ENCODE measurements at places on chromosomes 3 and 15.

DNA sequence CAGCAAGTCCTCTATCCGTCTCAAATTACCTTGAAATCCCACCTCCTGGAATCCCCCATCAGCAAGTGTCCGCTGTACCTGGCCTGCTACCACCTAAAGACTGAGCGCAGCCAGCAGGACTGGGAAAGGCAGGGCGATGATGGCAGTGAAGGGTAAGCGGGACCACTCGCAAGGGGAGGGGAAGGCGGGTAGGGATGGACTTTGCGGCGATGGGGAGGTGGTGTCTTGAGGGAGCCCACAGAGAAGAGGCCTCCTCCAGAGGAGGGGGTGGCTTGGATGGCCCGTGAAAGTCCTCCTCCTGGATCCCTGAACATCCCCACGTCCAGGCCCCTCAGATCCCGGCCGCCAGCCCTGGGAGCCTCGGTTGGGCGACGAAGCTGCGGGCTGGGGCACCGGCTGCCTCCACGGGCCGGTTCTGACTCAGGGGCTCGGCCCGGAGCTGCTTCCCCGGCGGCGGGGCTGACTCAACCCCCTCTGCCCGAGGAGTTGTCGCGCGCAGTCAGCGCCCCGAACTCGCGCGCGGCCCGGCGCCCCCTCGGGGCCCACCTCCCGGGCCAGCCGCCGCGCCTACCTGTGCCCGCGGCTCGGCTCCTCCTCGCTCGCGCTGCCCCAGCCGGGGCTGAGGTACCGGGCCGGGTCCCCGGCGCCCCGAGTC lies 512 bp downstream of the LARP6 start:
- DNase-seq = no peak

GRCh38 chr3:105559856-105560255 lies 193.1 kb downstream of the ALCAM start:
- no peak for DNase-seq

DNA sequence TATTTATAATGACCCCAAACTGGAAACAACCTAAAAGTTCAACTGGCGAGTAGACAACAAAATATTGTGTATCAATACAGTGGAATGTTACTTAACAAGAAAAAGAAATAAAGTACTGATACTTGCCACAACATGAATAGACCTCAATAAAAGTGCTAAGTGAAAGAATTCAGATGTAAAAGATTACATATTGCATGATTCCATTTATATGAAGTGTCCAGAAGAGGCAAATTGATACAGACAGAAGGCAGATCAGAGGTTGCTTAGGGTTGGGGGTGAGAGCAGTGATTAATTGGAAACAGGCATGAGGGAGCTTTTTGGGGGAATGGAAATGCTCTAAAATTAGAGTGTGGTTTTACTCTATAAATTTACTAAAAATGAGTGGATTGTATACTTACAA lies 183.3 kb downstream of the SATB1 start:
- DNase-seq = no peak

DNA sequence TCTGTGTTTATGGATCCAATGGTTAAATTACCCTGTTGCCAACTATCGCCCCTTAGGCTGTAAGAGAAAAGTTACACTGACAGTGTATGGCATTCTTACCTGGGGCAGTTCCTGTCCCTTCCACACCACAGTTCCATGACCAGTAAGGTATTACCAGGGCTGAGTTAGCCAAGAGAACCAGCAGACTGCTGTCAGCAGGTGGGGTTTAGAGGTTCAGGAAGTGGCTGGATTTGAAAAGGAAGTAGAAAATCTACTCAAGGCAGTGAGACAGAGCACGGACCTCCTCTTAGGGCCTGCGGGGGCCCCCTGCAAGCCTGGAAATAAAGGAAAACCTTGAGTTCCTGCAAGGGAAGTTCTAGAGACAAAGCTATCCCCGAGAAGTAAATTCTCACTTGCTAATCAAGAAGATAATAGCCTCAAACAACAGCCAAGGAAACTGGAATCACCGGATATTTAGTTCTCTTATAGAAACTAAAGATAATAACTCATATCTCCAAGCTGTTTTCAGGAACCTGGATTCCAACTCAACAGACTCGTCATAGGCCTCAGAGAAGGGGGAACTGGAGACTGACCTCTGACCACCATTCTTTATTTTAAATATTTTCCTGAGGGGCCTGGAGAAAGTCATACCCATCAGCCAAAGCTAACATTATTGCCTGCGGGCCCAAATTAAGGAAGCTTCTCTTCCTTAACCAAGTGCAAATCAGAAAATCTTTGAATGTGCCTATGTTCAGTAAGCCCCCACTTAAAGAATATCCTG lies 161.7 kb downstream of the ANXA2 start:
- DNase-seq = no peak

GRCh38 chr3:128413413-128414205 lies 53.1 kb downstream of the DNAJB8 start:
- no peak for DNase-seq

Data from stimulated activated naive B cell treated with anti-CD40 and anti-IgM and Interleukin-4, amounts not matched to agents 10 μg/mL and 1 μg/mL and 100 μg/mL, for 72 hours (primary cell).